ENCODE measurements at places on chromosomes 6 and 20.

DNA sequence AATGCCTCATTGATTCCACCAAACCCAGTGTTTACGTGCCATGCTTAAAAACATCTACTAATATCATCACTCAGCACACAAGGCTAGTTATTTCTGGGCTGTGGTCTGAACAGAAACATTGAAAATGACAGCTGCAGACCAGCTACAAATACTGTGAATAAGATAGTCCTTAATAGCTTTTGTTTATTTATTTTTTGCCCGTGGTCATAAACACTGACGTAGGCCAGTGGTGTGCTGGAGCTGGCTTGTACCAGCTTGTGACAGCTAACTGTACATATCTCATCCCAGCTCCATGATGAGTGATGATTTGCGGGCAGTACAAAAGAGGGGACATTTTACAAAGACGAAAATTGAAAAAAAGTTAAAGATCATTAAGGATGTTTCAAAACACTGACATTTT, 1057.0 kb downstream of the EPHA7 start:
- no peak for DNase-seq

- no peak for DNase-seq
These were observed 87.6 kb downstream of the BMP2 start for GRCh38 chr20:6855104-6855503.

- DNase-seq = no peak
These were observed 125.2 kb downstream of the HIVEP2 start for GRCh38 chr6:142819603-142820337.

GRCh38 chr6:84284428-84285049, 57.1 kb upstream of the CEP162 start:
- DNase-seq = no peak

DNA sequence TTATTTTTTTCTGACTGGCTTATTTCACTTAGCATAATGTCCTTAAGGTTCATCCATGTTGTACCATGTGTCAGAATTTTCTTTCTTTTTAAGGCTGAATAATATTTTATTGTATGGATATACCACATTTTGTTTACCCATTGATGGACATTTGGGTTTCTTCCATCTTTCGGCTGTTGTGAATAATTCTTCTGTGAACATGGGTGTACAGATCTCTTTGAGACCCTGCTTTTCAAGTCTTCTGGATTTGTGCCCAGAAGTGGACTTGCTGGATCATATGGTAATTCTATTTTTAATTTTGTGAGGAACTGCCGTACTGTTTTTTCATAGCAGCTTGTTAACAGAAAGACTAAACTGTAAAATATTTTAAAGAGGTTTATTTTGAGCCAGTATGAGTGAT, 94.6 kb upstream of the TMEM181 start:
- no peak for DNase-seq

DNA sequence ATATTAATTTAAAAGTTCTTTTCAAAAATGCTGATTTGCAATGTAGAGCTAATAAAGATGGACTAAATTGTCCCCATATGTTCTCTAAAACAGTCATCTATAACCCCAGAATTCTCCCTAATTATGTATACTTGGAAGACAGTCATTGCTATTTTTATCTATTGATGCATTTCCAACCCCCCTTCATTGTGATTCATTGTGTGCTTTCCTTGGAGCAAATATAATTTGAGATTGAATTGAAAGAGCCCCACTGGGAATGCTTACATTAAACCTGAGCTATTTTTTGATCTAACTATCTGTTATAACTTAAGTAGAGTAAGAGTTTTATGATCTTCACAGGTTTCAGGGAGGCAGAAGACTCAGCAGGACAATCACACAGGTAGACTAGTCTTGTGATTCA, 73.7 kb upstream of the PTCHD4 start:
- DNase-seq = no peak

DNA sequence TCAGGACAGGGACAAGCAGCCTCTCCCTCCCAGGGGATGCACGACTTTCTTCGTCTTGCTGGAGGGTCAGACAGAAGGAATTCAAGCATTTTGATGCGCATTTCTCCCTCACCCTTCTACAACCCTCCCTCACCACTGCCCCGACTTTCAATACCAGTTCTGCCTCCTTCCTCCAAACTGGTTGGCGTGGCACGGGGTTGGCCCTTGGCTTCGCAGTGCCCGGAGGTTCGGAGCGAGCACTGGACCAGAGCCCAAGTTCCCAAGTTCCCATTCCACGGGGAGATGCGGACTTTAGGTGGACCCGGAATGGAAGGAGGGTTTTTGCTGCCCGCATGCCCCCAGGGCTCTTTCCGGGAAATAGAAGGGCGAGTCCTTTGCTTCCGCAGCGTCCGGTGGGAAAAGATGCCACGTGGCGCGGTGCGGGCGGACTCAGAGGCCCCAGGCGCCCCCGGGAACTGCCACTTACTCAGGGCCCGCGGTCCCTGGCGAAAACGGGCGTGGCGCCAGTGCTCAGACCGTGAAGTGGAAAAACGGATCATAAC, 8.0 kb upstream of the LAMP5 start:
- no peak for DNase-seq

DNA sequence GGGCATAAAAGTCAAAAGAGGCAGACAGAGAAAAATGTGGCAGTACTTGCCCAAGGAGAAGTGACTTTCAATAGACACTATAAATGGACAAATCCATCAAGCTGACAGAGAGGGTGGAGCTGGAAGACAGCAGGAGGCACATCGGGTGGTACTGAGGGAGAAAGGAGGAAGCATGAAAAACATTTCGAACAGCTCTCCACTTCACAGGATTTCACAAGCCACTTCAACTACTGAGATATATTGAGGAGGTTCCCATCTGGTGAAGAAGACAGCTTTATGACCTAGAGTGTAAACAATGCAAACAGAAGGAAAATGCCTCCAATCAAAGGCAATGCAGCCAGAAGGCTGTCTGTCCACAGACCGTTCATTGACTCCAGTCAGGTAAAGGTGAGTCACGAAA, 259.4 kb upstream of the ECI2 start:
- DNase-seq = no peak

DNA sequence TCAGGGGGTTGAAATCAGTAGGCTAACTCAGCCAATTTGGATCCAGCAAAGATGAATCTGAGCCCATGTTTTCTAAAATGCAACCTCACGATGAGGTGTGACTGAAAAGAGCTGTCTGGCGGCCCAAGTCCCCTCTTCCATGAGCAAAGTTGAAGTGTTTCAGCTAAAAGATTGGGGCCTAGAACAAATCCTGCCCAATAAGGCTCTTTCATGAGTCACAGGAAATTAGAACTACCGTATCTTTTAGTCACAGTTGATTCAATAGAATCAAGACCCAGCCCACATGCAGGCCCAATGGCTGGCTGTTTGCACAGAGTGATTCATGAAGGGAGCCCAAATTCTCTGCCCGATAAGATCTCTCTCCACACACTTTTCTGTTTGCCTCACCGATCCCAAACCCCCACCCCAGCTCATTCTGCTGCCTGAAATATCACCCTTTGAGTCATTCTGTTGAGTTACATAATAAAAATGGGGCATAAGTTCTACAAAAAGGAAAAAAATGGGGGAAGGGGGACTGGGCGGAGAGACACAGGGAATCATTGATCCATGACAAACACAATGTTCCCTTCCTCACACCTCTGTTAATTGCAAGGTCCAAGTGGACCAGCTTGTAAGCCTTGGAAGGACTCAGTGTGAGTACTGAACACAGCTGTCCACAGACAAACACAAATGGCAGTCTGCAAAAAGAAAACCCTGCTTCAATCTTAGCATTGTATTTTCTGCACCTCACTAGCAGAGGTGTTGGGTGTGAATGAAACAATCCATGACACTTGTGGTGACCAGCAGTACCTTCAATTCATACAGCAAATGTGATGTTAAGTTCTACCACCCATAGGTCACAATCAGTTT, 13.8 kb downstream of the FOXQ1 start:
- no peak for DNase-seq

- no peak for DNase-seq
These were observed 71.8 kb upstream of the HINT3 start for GRCh38 chr6:125884634-125885371.

DNA sequence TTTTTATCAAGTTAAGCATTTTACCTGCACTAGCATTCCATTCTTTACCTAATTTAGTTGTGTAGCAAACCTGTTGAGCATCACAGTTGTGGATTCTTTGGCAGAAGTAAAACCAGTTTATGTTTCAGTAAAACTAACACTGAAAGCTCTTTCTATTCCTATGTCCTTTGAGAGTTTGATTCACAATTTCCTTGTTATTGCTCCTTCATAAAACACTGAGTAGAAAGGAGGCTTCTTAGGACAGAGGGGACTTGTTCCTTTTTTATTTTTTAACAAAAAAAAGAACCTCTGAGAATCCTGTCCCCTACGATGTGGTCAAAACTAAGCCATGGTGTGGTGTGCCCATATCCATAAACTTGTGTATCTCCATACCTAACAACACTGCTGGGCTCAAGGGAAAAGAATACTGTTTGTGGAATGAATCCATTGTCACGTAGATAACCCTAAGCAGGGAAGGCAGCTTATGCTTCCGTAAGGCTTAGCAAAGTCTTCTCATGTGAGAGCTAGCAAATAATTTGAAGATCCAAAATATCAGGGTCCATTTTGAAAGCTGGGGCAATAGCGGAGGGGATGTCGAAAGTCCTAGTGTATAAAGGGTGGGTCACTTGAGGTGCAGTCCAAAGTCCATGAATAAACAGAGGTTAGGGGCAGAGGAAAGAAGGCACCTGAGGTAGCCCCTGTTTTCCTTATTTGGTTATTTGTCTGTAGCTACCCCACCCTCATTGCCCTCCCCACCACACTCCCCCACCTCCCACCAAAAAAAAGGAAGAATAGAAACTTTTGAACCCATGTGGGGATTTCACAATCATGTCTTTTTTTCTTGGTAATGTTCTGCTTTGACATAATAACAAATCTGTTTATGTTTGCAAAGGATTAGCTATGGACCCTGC, 71.0 kb downstream of the PLAGL1 start:
- no peak for DNase-seq

GRCh38 chr20:38337561-38338140, 8.6 kb upstream of the LBP start:
- DNase-seq = no peak

DNA sequence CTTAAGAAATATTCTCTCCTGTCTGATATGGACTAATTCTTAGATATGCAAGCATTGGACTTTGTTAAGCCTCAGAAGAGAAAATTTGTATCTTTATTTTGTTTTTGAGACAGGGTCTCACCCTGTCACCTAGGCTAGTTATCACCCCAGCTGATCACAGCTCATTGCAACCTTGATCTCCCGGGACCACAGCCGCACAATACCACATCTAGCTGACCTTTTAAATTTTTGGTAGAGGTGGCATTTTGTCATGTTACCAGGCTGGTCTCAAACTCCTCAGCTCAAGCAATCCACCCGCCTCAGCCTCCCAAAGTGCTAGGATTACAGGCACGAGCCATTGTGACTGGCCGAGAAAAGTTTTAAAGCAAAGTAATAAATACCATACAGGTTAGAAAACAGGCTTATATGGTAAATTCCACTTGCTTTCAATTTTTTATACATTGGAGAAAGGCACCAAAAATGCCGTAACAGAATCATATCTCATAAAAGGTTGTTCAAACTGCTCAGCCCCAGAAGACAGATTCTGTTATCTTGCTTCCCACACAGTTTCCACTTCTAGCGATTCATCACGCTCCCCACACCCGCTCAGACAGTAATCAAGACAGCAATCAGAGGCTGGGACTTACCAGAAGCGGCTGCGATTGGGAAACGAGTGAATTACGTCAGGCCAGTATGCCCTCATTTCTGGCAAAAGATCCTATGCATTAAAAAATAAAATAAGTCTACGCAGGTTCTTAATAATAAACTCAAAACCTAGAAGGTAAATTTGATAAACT, 13.8 kb downstream of the RNASET2 start:
- no peak for DNase-seq

DNA sequence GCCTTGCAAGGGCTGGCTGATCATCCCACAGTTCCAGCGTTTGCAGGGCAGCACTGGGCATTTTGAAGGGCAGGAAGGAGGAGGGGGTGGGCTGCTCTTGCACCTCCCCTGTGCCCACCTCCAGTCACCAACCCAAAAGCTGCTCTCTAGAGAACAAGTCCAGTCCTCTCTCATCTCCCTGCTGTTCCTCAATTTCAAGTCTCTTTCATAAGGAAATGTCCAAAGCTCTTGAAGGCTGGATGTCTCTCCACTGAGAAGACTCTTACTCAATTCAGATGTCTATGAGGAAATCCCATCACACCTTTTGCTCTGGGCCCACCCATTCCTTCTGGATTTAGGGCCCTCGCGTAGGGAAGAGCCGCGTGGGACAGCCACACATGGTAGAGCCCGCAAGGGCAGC, 31.7 kb downstream of the WRNIP1 start:
- no peak for DNase-seq

DNA sequence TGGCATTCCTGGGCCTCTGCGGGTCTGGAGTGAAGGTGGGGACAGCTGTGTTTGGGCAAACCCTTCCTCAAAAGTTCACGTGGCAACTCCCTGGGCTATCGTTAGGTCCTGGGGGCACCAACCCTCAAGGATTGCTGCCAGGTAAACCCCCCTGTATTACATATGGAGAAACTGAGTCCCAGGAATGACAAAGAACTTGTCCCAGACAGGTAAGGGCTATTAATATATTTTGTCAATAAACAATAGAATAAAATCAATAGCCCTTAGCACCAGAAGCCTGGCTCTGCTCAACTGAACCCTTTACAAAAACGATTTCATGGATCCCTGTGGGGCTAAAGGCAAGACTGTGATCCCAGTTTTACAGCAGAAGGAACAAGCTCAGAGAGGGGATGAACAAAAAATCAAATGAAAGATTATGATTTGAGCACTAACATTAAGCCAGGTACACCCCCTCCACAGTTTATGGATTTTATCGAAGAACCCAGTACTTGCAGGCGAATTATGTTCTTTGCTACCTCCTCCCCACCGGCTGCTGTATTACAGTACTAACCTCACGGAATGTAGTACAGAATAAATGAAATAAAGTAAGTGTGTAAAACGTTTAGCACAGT, 2.7 kb downstream of the ID1 start:
- DNase-seq = no peak

- no peak for DNase-seq
These were observed 83.5 kb upstream of the CCN6 start for GRCh38 chr6:111970426-111970825.

DNA sequence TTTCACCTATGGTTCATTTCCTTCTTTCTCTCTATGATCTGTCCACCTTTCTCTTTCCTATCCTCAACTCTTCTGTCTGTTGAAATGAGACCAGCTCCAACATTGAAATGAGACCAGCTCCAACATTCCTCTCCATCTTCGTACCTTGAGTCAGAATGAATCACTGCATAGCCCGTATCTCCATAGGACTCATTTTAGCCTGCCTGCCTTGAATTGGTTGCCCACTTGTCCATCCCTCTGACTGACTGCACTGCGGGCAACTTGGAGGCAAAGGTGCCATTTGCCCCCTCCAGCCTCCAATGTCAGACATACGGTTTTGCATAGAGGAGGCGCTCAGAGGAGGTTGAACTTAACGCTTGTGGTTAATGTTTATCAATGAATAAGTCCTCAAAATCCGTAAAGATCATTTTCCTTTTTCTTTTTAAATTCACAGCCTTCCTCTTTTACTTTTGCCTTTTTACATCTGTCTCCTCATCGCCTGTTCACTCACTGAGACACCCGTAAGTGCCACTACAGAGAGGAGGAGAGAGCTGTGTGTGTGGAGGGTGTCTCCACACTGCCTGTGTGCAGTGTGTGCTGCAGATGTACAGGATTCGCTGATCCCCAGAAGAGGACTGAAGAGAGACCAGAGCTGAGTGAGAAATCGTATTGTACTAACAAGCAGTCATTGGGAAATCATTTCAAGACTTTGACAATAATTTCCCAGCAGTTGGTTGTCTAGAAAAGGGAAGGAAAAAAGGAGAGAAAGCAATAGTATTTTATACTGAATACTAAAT, 579.6 kb upstream of the MAP3K7 start:
- no peak for DNase-seq

GRCh38 chr6:1311400-1312202, at the start of gene FOXQ1:
Gene FOXQ1, plus strand, starts transcription at chr6:1312098. Its CDS starts 607 bp downstream, at chr6:1312705.
- DNase-seq = no peak

- DNase-seq = no peak
These were observed 10.0 kb upstream of the SLC4A11 start for GRCh38 chr20:3248993-3249347.
